ENCODE measurements at places on chromosomes 7 and 10. TPM values are rescaled to one million over a fixed set of nuclear protein-coding genes. Genes with fewer than 3 reads are reported as not detected.

- DNase-seq, result no peak
Observed at GRCh38 chr7:25167262-25167843, 42.3 kb upstream of the CYCS start.

The AP3M1 gene
- total RNA-seq, result 26.2 TPM

The KAZALD1 gene
- total RNA-seq, result 1.4 TPM

- no peak for DNase-seq
Observed at GRCh38 chr7:149218469-149219420, 20.7 kb upstream of the ZNF212 start.

DNA sequence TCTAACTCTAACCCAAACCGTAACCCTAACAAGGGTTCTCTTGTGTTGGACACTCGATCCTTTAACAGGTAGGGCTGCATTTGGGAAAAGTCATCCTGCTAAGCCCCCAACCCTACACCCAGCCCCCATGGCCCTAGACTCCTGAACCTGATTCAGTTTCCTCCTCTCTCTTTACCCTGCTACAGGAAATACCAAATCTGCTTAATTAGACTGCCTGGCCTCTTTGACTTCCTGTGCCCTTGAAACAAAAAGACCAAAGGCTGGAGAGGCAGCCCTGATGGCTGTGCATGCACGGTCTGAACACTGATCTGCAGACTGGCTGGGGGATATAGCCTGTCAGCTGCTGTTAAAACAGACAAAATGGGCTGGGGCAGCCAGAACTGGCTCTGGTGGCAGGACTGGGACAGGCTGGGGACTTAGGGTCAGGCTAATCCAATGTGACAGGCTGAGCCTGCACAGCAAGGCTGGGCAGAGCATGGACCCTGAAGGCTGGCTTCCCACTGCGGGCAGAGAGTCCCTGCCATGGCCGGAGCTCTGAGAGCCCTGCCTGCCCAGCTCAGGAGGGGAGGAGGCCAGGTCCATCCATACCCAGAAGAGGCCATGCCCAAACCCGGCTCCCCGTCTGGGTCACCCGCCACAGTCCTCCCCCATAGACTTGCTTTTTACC is 51.0 kb upstream of the MSMB start:
- no peak for DNase-seq

DNA sequence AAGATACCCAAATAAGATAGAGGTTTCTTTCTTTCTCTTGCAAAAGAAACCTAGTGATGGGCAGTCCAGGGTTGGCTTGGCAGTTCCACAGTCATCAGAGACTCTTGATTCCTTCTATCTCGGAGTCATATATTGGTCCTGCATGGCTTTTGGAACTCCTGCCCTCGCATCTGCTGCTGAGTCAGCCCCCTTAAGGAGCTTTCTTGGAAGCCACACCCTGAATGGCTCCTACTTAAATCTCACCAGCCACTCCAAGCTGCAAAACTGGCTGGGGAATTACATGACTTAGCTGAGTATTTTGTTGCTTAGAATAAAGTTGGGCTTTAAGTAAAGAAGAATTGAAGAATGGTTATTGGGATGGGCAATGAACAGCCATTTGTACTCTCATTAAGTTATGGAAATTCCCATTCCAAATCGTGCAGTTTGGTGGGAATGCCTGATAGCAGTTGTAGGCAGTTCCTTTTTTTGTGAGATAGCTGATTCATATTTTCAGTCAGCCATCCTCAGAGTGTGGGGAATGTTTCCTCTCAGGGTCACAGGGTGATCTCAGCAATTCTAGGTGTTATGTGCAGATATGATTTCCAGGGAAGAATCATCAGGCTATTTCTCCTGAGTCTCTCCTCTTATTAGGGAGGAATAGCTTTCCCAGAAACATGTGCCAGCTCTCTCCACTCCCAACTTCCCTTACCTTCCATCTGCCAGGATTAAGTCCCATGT is 209.9 kb downstream of the BBS9 start:
- DNase-seq, result no peak

The NXPH1 gene
- total RNA-seq, result not detected

GRCh38 chr7:83005410-83005809 is 157.3 kb downstream of the PCLO start:
- DNase-seq, result no peak
